ENCODE measurements at places on chromosomes 3 and 15.
A peak's percentile ranks its signal among the peaks of the same experiment; 100 is the strongest.

GRCh38 chr3:98745718-98746117, 17.4 kb upstream of the ST3GAL6 start:
- DNase-seq: no peak

DNA sequence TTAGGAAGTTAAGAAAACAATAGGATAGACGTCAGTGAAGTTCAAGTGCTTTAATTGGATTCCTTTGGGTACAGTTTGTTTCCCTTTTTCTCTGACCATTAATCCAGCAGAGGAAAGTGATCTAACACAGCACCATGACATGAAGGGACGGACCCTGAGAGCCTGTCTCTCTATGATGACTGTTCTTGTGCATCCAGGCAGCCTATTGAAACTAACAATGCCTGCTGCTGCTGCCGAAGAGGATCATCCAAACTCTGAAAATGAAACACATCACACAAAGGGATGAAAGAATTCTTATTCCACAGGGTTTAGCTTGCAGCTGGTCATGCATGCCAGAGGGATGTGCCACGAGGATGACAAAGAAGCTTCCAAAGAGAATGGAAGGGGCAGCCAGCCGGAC, 75.5 kb downstream of the ZBTB20 start:
- no peak for DNase-seq

GRCh38 chr15:68589783-68590710, 11.3 kb downstream of the CORO2B start:
- DNase-seq: no peak

DNA sequence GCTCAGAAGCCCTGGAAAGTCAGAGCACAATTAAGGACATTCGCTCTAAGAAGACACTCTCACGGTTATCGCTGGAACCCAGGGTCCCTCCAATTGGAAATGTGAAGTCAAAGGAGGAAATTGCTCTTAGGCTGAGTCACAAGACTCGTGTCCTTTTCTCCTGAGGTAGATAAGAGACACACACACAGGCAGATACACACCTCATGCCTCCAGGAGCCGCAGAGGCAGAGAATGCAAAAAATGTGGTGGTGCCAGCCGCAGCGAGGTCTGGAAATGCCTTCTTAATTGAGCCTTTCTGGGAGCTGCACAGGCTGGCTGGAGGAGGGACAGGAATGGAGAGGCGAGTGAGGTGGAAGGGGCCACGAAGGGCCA, 189.3 kb downstream of the OPA1 start:
- no peak for DNase-seq

DNA sequence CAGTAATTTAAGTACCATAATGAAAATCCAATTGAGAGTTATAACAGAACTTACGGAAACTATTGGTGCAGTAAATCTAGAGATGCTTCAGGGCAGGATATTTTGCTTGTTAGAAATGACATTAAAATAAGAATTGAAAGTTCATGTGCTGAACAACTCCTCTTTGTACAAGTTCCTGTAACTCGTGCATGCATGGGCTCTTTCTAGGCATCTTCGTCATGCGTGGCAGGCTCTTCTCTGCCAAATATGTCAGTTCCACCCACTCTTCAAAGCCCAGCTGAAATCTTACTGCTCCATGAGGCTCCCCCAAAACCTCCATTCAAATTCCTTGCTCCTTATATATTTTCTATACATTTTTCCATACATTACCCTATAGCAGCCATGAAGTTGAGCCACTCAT, 48.7 kb downstream of the FBN1 start:
- DNase-seq: no peak

GRCh38 chr3:120244834-120245225, 40.2 kb downstream of the GPR156 start:
- DNase-seq: no peak

DNA sequence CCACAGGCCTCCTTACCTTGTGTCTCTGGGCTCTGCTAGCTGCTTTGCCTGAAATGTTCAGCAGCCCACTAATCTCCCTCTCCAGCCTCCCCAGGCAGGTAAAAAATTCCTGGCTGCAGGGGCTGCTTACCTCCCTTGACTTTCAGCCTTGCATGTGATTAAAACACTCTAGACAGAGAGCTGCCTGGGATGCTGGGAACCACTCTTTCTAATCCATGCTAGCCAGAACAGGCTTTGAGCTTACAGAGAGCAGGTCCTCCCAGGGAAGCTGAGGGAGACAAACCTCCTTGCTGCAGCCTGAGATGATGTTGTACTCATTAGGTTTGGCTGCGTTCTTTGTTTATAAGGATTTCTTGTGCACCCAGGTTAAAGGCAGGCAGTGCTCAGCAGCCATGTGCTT, 33.7 kb upstream of the LIPC start:
- no peak for DNase-seq

DNA sequence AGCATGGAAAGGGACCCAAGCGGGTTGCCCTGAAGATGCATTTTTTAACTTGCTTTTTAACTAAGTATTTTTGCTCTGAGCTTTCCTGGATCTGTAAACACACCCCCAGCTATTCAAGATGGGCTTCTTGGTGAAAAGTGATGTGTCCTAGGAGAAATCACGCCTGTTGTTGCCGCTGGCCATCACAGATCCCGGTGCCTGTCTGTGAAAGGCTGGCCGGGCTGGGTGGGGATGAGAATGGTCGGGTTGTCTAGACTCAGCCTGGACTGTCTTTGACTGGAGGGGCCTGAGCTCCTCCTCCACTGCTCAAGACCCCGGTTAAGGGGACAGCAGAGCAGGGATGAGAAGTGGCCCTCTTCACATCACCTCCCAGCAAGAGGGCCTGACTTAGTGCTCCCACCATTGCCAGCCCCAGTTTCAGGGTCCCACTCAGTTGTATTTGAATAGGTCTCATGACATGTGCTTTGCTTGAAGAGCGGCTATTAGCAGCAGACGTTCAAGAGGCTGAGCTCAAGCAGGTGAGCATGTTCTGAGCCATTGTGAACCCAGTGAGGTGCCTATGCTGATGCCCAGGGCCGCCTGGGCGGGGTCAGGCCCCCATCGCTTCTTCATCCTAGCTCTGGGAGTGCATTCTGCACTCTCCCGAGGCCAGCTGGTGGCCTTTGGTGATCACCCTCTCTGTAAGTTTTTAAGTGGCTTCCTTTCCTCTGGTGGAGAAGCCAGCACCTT, 79.9 kb downstream of the IGF1R start:
- DNase-seq: no peak

DNA sequence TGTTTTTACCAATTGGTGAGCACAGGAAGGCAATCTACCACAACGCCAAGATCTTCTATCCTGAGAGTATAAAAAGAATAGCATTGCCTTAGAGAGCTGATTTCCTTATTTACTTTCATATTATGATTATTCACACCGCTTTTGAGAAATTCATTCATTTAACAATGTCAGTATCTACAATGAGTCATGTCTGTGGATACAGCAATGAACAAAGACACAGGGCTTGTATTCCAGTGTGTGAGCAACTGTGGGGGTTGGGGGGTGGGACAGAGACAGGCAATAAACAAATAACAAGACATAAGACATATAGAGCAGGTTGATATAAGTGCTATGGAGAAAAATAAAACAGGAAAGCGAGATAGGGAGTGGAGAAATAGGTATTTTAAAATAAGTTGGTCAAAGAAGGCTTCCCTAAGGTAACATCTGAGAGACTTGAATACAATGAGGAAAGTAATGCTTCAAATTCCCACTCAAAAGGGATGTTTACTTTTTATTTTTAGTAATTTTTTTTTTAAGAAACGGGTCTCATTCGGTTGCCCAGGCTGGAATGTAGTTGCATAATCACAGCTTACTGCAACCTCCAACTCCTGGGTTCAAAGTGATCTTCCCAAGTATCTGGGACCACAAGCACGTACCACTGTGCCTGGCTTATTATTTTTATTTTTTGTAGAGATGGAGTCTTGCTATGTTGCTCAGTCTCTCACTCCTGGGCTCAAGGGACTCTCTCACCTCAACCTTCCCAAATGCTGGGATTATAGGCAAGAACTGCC, 45.7 kb downstream of the PGBD4 start:
- no peak for DNase-seq

DNA sequence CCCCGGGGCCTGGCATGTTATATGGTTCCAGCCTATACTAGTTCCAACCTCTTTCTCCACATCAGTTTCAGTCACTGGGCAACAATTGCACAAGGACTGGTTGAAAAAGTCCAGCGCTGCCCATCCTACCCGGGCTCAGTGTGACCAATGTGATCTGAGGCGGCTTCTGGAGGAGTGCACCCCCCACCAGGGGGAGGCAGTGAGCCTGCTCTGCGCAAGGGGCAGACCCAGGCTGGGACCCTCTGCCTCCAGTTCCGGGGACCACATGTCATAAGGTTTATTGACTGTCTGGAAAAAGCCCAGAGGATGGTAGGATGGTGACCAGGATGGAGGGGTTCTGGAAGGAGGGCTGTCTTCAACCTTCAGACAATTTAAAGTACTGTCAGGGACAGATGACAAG, 25.6 kb upstream of the NR2E3 start:
- DNase-seq: no peak

DNA sequence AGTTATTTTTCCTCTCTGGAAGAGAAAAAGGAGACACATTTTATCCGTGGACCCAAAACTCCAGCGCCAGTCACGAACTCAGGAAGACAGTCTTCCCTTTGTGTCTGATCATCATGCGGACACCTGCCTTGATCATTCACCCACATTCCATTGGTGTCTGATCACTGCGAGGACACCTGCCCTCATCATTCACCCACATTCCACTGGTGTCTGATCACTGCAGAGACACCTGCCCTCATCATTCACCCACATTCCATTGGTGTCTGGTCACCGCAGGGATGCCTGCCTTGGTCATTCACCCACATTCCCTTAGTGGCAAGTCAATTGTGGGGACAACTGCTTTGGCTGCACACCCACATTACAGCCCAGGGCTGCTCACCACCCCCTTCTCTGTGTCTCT, 148.9 kb downstream of the ROBO1 start:
- no peak for DNase-seq

DNA sequence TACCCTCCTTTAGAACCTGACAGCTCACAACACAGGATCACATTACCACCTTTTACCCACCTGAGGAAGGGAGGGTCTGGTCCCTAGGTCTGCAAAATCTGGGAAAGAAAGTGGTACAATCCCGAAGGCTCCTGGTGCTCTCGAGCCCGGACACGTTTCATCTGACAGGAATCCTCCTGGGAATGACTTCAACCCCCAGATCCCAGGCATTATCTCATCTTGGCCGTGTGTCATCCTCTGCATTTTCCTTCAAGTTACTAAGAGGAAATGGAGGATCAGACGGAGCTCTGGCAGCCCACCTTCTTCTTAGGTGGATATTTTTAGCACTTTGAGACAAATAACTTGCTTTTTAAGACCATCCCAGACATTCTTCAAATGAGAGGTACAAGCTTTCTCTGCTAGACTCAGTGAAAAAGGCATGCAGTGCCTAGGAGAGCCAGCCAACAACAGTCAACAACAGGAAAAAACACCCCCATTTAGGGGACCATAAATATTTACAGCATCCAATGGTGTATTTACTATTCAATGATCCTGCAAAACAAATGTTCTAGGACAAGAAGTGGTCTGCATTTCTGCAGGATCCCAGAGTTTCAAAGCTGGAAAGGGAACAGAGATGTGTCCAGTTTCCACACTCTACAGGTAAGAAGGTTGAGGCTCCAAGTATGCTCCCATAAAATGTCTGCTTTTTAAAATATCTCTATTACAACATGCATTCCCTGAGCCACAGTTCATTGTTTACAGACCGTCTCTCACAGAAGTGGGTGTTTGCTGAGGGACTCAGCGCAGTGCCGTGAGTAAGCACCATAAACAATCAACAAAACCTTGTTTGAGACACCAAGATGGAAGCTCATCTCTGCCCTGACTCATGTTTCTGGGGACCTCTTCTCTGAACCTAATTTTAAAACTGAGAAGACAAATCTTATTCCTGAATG, 38.3 kb upstream of the ARHGEF3 start:
- DNase-seq: no peak

DNA sequence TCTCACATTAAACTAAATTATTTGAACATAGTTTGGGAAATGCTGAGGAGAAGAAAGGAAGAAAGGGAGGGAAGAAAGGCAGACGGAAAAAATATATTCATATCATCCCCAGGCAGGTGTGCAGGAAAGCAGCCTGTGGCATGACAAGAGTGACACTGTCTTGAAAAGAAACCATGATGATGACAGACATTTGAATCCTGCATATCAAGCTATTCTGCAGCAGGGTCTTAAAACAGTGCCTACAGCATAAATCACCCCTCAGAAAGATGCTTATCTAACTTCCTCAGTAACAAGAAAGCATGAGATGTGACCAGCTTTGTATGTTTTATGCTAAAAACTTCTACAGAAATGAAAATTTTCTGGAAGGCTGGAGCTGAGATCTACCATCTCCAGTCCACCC, 144.5 kb upstream of the GRM7 start:
- DNase-seq: no peak

DNA sequence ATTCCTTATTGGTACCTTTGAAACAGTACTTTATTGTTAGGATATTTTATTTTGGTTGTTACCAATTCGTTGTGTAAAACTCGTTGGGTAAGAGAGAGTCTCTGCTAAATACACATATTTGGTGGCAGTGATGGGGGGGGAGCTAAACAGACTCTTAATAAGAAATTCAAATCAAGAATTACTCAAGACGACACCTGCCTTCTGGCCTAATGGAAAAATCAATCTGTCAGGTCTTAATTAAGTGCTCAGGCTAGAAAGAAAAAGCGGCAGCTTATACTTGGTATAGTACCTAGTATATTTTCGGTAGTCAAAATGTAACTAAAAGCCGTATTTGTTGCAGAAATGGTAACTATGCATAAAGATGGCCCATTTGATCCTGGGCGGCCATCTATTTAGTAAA, 18.2 kb downstream of the FOXP1 start:
- DNase-seq: no peak

DNA sequence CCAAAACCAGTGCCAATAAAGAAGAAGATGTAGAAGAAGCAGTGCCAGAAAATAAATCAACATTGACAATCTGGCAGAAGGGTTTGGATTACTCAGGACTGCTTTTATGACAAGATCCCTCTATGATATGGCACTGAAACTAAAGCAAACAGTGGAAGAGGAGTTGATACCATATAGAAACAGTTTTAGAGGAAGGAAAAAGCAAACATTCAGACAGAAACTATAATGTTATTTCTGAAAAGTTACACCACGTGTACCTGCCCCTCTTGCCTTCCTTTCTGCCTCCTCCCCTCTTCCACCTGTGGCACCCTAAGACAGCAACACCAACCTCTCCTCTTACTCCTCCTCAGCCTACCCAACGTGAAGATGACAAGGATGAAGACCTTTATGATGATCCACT, 63.0 kb downstream of the SFMBT1 start:
- no peak for DNase-seq

DNA sequence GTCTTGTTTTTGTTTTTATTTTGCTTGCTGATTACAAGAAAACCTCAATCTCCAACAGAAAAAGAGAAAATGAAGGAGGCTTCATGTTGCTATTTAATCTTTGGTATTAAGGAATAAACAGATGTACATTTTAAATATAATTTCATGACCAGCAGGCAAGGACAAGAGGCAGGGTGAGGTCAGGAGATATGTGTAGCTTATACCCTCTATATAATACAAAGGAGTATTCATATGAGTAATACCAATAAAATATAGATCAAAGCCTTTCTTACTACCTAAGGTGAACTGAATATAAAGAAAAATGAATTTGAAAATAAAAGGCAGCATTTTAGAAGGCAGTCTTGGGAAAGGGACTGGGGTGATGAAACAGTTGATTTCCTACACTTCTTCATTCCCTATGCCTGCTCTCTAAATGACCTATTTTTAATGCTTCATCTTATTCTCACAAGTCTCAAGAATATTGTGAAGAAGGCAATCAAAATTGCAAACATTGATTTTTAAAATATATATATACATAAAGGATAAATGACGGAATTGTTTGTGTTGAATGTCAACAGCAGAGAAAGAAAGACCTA, 8.6 kb upstream of the CBLB start:
- DNase-seq: no peak

GRCh38 chr3:136862617-136863322, 762 bp downstream of the NCK1 start:
- DNase-seq: peak; percentile 69
